Activated CD4-positive, CD25-positive, alpha-beta regulatory T cell treated with anti-CD3 and anti-CD28 coated beads, Interleukin-2, amount 50 U/mL, for 16 hours (primary cell): ENCODE measurements at places on chromosomes 7 and 10.

- no peak for DNase-seq
Measured at GRCh38 chr10:85448716-85449115, 917.9 kb downstream of the GRID1 start.

DNA sequence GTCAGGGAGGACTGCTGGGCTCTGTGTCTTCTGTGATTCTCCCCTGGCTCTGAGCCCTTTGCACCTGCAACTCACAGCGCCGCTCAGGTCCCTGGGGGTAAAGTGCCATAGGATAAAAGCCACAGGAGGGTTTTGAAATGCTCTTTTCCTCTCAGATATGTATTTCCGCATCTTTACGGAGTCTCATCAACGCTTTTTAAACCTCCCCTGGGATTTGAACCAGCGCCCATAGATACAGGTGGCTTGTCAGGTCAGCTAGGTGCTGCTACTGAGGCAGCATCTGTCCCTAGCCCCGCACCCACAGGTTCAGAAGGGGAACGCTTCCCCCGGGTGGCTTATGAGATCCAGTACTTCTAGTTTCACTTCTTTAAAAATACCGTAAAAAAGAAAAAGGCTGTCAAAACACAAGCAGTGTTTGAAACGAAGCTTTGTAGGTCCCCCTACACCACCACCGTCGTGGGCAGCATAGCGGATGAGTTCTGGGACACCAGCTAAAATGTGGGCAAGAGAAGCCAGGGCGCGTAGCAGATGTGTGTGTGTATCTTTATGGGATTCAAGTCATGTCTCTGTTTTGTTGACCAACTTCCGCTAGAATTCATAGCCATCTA, 173.5 kb downstream of the CUX1 start:
- DNase-seq: no peak

GRCh38 chr10:125060026-125060425, 100.3 kb downstream of the CTBP2 start:
- DNase-seq: no peak

DNA sequence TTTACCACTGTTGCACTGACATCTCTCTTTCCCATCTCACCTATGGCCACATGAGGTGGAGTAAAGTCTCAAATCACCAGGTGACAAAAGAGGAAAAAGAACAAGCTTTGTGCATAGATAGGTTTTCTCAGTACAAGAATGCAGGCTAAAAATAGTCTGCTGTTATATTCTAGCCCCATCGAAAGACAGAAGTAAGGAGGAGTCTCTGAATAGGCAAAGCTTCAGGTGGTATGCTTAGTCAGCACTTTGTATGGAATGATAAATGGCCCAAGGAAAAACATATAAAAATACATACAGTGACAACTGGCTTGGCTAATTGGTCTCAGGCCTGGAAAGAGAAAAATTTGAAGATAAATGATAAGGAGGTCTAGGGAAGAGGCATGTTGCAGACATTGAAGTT, 39.6 kb upstream of the KCND2 start:
- no peak for DNase-seq

- DNase-seq: no peak
Measured at GRCh38 chr10:22625516-22626290, 88.7 kb downstream of the PIP4K2A start.

DNA sequence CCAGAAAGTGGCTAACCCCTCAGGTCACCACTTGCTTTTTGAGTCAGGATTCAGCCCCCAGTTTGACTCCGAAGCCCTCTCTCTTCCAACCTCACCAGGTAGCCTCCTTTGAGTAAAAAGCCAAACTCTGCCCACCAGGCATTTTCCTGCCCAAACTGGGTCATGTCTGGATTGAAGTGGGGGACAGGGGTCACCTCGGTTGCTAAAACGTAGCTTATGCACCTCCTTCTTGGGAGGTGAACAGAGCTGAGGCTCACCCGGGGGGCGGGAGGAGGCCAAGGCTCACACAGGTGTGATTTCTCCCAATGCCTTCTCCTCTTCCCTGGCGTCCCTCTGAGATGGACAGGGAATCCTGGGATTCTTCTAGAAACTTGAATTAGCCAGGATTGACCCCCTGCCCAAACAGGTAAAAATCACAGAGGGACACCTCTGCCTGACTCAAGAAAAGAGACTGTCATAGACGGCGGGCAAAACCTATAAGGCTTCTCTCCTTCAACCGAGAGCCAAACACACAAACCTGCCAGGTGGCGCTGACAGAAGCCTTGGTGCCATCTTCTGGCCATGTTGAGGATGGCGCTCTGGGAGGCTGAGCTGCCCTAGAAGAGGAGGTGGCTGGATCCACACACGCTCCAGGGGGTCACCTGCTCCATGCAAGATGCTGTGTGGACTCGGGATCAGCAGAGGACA, 51.6 kb downstream of the PRLHR start:
- no peak for DNase-seq
